Stimulated activated naive CD4-positive, alpha-beta T cell treated with Interleukin-2 at 50 U/mL for 16 hours (primary cell): ENCODE measurements at places on chromosomes 3 and 15.

DNA sequence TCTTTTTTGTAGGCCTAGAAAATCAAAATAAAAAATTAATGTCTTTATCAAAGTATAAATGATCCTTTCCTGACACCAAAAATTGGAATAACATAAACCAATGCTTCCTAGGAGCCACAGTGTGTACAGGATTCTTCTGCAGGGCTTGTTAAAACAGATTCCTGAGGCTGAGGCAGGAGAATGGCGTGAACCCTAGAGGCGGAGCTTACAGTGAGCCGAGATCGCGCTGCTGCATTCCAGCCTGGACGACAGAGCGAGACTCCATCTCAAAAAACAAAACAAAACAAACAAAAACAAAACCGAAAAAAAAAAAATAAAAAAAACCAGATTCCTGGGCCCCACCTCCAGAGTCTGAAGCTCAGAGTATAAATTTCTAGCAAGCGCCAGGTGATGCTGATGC lies 78.0 kb downstream of the PEX5L start:
- no peak for DNase-seq

DNA sequence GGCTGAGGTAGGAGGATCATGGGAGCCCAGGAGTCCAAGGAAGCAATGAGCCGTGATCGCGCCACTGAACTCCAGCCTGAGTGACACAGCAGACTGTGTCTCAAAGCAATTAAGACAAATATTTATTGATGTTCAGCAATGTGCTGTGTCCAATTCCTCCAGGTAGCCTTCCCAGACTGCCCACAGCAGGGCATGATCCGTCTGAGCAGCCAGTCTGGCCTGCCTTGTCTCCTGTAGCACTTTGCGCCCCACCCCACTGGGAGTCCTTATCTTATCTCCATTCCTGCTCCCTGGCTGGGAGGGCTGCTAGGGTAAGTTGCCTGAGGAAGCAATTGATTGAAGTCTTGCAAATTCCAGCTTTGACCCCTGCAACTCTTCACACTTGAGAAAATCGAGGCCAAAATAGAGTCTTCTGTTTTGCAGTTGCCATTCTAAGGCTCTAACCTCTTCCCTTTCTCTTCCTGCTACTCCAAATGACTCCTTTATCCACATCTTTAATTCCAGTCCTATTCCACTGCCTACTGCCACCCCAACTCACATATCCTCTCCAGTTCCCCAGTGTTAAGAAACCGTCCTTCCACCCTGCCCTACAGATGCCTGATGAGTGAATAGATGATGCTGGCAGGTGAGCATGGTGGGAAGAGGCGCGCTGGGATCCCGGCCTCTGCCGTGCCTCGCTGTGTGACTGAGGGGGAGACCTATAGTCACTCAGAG lies 26.9 kb upstream of the LCTL start:
- DNase-seq, result no peak

- DNase-seq, result no peak
These were observed 39.7 kb downstream of the ESYT3 start for GRCh38 chr3:138474163-138474562.

DNA sequence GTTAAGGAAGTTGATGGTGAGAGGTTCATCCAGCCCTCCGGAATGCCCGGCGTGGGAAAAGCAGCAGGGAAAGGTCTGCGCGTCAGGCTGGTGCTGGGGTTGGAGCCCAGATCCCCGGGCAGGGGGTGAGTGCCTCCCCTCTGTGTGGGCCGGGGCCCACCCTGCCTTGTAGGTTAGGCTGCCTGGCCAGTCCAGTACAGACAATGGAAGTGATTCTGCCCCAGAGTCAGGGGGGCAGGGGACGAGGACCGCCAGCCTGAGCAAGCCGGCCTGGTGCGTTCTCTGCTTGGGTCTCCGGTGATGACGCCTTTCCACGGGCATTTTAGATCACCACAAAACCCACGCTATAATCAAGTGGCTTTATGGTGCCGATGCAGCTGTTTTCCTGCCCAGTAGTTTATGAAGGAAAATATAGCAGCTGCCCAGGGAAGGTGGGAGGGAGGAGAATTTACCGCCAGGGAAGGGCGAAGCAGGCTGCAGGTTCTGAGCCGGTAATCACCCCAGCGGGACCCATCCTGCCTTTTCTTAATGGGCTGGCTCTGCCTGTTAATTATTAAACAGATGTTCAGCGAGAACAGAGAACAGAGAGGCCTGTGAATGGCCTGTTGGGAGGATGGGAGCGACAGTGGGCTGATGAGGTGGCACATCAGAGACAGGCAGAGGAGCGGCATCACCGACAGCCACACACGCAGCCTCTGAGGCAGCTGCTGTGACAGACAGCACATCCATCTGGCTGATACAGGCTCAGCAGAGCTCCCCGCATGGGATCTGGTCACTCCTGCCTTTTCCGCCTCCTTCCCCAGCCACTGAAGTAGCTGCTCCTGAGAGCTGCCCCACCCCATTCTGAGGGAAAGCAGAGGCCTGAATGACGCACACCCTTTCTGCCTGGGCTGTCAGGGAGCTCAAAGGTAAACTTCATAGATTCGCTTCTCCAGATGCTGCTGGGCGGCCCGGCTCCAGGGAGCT lies 35.2 kb downstream of the BDH1 start:
- DNase-seq, result no peak

- no peak for DNase-seq
These were observed 21.2 kb upstream of the NMD3 start for GRCh38 chr3:161199926-161200325.

GRCh38 chr15:59278120-59278519 lies 71.5 kb downstream of the LDHAL6B start:
- DNase-seq, result no peak
